Naive thymus-derived CD8-positive, alpha-beta T cell (primary cell): ENCODE measurements at places on chromosomes 1 and 21.

GRCh38 chr1:247288341-247288740 lies 32.5 kb downstream of the VN1R5 start:
- DNase-seq = no peak

GRCh38 chr1:160131803-160132565 lies 16.4 kb downstream of the ATP1A2 start:
- no peak for DNase-seq

- no peak for DNase-seq
Measured at GRCh38 chr1:116929961-116930592, 20.4 kb downstream of the PTGFRN start.

GRCh38 chr1:91798740-91799139 lies 87.2 kb downstream of the TGFBR3 start:
- no peak for DNase-seq

GRCh38 chr1:119714583-119714982 lies 2.8 kb downstream of the PHGDH start:
- no peak for DNase-seq

GRCh38 chr1:113784104-113784779 lies 25.0 kb upstream of the PHTF1 start:
- no peak for DNase-seq

- no peak for DNase-seq
Measured at GRCh38 chr1:177032434-177032833, 132.1 kb downstream of the ASTN1 start.

- peak; percentile 36 for DNase-seq
Measured at GRCh38 chr1:40391688-40392145, 18.2 kb downstream of the SMAP2 start.
